Nucleus accumbens (tissue), 56 donors: ENCODE measurements at places on chromosomes 3 and 15.

- DNase-seq: no peak
Measured at GRCh38 chr3:78204977-78205376, 1165.1 kb downstream of the ROBO2 start.

GRCh38 chr3:197586181-197586580 is 30.4 kb upstream of the BDH1 start:
- DNase-seq: no peak

GRCh38 chr3:178028933-178029332 is 507.3 kb upstream of the KCNMB2 start:
- DNase-seq: no peak

- DNase-seq: no peak
Measured at GRCh38 chr15:93360318-93360717, 271.3 kb upstream of the RGMA start.

- peak; percentile 24 for DNase-seq
Measured at GRCh38 chr15:29920515-29920914, 98.2 kb upstream of the TJP1 start.

DNA sequence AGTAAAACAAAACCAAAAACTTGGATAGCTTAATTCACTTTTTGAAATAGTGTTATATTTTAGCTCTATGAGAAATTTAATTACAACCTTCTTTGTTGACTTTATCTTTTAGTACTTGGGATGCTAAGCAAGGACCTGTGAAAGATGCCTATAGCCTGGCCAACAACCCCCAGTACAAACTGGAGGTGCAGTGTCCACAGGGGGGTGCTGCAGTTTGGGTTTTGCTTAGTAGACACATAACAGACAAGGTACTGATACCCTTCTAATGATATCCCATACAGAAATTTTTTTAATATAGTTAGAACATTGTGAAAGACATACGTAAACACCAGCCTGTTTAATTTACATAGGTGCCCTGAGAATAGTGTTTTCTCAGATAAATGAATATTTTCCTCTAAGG is 35.3 kb downstream of the CAPN7 start:
- DNase-seq: no peak

- DNase-seq: no peak
Measured at GRCh38 chr3:52090933-52091468, 34.6 kb upstream of the DUSP7 start.

GRCh38 chr3:100825574-100825973 is 116.3 kb downstream of the TFG start:
- no peak for DNase-seq

DNA sequence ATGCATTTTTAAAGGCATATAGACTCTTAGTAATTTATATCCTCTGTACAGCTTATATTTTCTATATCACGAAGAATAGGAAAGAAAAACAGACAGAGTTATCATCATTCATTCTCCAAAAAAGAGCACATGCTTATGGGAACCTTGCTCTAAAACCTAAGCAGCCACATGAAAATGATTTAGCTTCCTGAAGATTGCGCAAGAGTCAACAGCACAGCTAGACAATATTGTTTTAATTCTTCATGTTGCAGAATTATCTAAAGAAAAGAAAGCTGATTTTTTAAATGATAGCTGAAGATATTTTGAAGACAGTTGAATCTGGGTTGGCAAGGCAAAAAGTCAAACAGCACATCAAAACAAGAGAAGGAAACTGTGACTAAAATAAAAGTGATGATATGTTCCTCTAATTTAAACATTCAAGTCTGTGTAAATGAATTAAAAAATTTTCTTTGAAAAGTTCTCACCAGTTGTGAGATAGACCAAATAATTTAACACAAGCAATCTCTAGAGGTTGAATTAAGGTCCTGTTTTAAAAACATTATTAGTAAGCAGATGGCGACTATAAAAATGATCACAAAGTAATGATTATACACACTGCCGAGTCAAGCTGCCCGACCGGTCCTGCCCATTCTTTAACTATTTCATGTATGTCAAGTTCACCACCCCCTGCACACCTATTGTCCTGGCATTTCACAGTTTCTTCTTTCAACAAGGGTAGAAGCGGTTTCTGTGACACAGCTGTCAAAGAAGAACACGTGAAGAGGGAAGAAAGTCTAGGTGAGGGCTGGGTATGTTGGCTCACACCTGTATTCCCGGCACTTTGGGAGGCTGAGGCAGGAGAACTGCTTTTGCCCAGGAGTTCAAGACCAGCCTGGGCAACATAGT is 74.2 kb upstream of the BHLHE40 start:
- DNase-seq: no peak

- no peak for DNase-seq
Measured at GRCh38 chr3:10594915-10595314, 89.5 kb upstream of the ATP2B2 start.

GRCh38 chr15:41971089-41971894 is 1.1 kb downstream of the EHD4 start:
- no peak for DNase-seq

DNA sequence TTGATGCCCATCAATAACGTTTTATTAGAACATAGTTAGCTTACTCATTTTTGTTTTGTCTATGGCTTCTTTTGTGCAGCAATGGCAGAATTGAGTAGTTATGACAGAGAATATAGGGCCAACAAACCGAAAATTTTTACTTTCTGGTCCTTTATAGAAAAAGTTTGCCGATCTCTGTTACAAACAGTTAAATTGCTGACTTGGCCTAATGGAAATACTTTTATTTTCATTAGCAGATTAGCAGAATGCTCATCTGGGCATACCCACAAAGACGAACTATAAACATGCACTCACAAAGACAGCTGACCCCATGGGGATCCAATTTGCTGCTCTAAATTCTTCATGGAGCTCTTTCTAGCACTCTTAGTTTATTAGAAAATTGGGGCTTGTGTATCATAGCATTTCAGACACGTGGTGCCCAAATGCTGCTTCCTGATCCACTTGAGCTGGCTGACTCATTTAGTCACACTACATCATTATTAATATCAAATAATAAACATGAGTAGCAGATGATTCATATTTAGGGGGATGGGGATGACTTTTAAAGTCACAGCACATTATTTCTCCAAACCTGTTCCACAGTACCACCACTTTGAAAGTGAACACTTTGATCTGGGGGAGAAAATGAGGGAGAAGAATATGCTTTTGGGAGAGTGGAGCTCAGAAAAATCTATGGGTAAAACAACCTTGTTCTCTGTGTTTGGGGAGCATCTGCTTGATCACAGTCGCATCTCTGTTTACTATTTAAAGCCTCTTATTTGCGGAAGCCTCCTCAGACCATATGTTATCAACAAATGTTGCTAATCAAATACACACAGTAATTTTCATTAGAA is 228.1 kb upstream of the FEZF2 start:
- no peak for DNase-seq
